ENCODE measurements at places on chromosomes 13 and 19.

- no peak for DNase-seq
Observed at GRCh38 chr13:41707194-41707821, 250.0 kb downstream of the RGCC start.

- DNase-seq = no peak
Observed at GRCh38 chr13:112998521-112999280, 29.7 kb downstream of the MCF2L start.

DNA sequence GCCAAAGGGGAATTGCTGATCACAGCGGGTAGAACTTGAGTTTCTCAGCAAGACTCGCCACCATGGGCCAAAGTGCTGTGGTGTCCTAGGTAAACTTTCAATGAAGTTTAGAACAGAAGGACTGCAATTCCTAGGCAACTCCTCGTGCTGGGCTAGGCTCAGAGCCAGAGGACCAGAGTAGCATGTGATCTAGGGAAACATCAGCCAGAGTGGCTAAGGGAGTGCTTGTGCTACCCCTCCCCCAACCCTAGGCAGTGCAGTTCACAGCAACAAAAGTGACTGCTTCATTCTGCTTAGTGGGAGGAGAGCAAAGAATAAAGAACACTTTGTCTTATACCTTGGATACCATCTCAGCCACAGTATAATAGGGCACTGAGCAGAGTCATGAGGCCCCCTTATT is 1658.6 kb upstream of the MIR17HG start:
- no peak for DNase-seq

DNA sequence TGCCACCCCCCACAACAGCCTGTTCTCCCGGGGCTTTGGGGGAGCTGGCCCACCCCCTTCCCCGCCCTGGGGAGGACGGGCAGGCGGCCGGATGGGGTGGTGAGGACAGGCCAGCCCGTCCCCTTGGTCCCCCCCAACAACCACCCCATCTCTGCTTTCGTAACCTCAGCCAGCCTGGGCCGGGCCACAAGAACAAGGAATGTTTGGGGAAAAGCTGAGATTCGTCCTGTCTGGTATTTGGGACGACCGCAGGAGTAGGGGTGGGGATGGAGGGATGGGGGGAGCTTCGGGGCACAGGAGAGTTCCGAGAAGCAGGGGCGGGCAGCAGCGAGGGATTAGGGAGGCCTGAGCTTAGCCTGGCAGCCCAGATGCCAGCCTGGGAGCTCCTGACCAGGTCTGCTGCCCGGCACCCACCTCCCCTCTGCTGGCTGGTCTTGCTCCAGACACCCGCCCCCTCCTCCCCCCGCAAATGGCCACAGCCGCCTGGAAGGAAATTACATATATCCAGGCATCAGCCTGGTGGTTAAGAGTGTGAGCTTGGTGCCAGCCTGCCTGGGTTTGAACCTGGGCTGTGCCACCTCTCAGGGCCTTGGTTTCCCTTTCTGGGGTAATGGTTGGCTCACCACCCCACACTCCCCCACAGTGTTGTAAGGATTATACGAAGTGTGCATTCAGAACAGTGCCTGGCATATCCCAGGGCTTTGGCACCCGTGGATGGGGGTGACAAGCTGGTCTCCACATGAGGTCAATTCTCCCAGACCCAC is at the start of gene PODNL1:
PODNL1 (minus strand) TSS at position 117 of the 764 bp plus-strand sequence. CDS start 236 bp downstream, outside the sequence.
- peak; percentile 19 for DNase-seq

DNA sequence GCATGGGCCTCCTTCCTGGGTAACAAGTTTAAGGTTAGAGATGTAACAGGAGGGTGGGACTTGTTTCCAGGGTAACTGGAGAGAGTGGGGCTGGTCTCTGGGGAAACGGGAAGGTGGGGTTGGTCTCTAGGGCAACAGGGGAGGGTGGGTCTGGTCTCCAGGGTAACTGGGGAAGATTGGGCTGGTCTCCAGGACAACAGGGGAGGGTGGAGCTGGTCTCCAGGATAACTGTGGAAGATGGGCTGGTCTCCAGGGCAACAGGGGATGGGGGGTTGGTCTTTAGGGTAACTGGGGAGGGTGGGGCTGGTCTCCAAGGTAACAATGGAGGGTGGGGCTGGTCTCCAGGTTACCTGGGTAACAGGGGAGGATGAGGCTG is 36.5 kb downstream of the SPTBN4 start:
- no peak for DNase-seq

- no peak for DNase-seq
Observed at GRCh38 chr19:44754750-44755080, 6.2 kb downstream of the BCL3 start.

GRCh38 chr19:7986321-7987113 is 18.9 kb downstream of the ELAVL1 start:
- peak; percentile 43 for DNase-seq

GRCh38 chr19:1250437-1251260 is 2.3 kb downstream of the MIDN start:
- no peak for DNase-seq

GRCh38 chr19:40799558-40800338 is 757 bp downstream of the EGLN2 start:
- DNase-seq = no peak

DNA sequence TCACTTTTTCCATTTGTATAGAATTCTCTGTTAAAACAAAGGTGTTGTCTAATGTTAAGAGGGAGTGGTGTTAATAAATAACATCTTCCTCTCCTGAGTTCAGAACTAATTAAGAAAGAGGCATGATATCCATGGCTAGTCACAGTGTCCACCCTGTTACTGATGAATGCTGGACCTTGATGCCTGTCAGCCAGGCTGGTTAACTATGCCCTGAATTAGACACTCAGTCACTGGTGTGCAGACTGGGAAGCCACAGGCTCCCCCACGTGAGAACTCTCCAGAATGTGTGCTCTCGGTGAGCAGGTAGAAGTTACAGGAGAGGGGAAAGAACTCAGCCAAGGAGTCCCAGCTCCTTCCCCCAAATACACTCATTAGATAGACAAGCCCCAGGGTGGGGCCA is 56.1 kb upstream of the RNF113B start:
- no peak for DNase-seq

- DNase-seq = peak; percentile 49
Observed at GRCh38 chr13:104773775-104774174, 1707.6 kb upstream of the SLC10A2 start.

DNA sequence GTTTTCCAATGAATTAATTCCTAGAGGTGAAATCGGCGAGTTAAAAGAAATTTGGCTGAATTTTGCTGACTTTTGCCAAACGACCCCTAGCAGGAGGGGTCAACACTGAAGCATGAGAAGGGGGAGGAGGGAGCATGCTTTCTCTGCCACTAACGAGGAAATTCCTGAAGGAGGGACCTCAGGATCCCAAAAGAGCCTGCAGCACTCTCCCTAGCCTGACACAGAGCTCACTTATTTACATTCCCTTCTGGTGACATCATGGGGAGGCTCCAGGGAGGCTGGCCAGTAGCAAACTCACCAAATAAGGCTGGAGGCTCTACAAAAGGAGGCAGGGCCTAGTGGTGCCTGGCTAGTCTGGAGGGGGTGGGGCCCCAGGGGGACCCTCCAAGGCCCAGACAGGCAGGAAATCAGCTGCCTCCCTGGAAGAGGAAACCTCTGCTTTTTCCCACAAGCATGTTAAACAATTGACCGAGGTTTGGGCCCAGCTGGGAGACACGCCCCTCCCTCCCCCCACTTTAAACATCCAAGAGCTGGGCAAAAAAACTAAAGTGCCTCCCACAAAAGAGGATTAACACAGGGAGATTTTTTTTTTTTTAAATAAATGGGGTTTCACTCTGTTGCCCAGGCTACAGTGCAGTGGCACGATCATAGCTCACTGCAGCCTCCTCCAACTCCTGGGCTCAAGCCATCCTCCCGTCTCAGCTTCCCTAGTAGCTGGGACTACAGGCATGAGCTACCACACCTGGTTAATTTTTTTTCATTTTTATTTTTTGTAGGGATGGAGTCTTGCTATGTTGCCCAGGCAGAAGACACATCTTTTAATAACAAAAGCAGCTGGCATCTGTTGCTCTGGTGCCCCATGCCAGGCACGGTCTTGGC is 2.1 kb downstream of the DAPK3 start:
- peak; percentile 99 for DNase-seq

GRCh38 chr19:19306191-19306590 is 14.1 kb downstream of the SUGP1 start:
- no peak for DNase-seq

DNA sequence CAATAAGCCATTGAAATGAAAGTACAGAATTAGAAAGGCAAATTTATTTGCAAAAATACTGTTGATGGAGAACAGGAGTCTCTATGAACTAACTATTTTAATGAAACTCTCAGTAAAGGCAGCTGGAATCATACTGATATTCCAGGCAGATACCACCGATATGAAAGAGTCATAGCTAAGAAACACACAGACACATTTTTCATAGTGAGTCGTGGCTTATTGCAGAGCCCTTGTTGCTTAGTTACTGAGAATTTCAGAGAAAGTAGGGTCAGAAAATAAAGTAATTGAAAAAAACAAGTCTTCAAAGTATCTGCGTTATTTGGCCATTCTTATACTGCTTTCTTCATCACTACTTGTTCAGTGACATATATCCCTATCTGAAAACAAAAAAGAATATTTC is 1890.9 kb downstream of the PCDH9 start:
- no peak for DNase-seq

- no peak for DNase-seq
Observed at GRCh38 chr19:33883859-33884519, 87.3 kb downstream of the KCTD15 start.

DNA sequence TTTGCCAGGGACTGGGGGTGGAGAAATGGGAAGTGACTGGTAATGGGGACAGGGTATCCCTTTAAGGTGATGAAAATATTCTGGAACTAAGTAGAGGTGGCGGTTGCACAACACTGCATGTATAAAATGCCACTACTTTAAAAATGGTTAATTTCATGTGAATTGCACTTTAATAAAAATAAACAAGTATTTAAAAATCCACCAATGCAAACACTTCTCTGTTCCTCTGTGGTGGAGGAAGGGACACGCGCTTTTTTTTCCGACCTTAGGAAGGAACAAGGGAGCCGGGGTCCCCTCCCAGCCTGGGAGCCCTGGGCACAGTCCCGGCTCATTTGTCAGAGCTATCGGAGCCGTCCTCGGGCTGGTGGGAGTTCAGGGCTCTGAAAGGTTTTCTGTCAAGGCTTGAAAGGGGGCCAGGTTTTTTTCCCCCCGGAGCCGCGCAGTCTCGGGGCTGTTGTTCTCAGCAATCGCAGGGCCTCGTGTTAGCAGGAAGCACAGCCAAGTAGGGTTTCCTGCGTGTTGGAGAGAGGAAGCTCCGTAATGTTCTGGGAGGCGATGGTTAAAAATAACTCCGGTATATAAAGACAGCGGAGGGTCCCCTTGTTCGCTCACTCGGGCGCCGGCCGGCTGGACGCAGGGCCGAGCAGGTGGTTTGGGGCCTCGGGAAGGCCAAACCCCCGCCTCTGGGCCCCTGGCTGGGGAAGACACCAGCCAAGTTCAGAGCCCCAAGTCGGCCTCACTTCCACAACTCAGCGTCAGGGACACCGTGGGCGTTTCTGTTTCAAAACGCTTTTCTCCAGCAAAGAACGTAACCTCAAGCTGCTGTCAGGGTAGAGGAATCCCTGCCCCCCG is 41.2 kb upstream of the KLF2 start:
- DNase-seq = peak; percentile 26

DNA sequence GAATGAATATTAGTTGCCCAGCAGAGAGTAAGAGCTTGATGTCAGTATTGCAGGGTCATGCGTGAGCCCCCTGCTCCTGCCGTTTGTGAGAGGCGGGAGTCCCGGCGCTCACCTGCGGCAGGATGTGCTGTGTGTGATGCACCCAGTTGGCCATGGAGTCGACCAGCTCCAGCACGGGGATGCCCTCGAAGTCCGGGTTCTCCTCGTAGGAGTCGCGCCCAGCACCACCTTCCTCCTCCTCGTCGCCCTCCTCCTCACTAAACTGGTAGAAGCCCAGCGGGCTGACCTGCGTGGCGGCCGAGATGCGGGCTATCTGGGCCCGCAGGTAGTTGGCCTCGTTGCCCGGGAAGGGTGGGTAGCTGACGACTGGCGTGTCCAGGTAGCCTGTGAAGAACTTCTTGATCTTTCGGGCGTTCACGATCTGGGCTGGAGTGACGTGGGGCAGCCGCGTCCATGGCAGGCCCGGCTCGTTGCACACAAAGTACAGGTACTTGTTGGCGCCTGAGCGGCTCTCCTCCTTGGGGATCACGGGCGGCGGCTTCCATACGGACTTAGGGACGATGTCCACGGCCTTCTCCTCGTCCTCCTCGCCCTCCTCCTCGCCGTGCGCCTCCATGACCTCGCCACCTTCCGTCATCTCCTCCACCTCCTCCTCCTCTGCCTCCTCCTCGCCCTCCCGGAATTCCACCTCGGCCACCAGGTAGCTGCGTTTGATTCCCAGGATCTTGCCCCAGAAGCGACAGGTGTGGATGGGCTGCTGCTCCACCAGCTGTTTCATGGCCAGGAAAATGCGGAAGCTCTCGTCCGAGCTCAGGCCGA is 10.8 kb downstream of the RSPH6A start:
- no peak for DNase-seq

DNA sequence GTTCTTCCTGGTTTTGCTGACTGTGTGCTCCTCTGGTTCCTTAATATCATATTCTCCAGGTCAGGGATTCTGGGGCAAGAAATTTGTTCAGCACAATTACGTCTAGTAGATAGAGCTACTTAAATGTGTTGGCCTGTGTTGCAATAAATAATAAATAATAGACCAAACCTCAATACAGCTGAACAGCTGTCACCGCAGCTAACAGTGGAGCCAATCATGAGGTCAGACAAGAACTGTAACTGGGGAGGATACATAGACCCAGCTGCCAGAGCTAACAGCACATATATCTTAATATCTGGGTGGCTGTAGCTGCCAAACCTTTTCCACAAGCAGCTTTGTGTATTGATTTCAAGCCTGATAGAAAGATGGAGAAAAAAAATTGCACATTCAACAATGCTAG is 1596.3 kb upstream of the PCDH20 start:
- no peak for DNase-seq

GRCh38 chr13:51361106-51361505 is 21.6 kb downstream of the SERPINE3 start:
- peak; percentile 22 for DNase-seq

GRCh38 chr13:42812316-42812715 is 30.9 kb downstream of the FAM216B start:
- no peak for DNase-seq

DNA sequence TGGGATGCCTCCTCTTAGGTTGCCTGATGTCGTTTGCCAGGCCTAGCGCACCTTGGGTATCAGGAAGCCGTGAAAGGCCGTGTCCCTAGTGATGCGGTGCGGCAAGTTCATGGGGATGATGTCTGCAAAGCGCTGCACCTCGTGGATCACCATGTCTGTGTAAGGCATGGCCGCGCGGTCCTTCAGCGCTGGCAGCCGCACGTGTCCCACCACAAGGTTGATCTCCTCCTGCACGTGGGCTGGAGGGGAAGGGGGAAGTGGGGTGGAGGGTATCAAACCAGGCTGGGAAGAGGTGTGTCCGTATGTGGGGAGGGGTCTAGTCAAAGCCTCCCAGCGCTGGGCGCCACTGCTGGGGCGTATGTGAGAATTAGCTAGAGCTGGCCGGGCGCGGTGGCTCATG is 23.2 kb downstream of the EGLN2 start:
- DNase-seq = no peak

All from astrocyte of the cerebellum (primary cell).